Peyer's patch (tissue), 4 donors: ENCODE measurements at places on chromosomes 5 and 9. TPM values are rescaled to one million over a fixed set of nuclear protein-coding genes. Genes with fewer than 3 reads are reported as not detected.

ANKS6 gene
- total RNA-seq = 79.6 TPM

TTF1 gene
- 9.3 TPM for total RNA-seq

INSL6 gene
- total RNA-seq = not detected

TERT gene
- total RNA-seq = 6.6 TPM

IFNB1 gene
- not detected for total RNA-seq

FIBCD1 gene
- total RNA-seq = not detected

SLC6A7 gene
- total RNA-seq = 15.7 TPM

SLC4A9 gene
- 0.40 TPM for total RNA-seq

NIPAL4 gene
- total RNA-seq = not detected

OGN gene
- 9.7 TPM for total RNA-seq

TMC1 gene
- total RNA-seq = not detected

DNA sequence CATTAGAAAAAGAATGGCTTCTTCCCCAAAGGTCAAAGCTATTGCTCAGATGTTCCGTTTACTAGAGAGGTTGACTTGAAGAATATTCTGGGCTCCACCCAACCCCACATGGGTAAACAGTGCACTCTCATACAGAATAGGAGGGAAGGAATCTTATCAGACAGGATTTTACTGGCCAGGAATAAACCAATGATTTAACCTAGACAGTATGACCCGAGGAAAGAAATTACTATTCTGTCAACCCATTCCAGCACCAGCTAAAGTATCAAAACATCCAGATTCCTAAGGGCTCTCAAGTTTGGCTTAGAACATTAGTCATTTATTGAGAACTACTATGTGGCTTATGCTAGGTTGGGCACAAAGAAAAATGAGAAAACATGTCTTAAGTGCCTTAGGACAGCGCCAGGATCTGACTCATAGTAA is 493.6 kb upstream of the KLF4 start:
- H3K4me3 ChIP-seq = no peak overlapping the region
- no peaks in the 10 kb centered on the region for H3K36me3 ChIP-seq
- no peak for DNase-seq
- no peaks in the 10 kb centered on the region for H3K27me3 ChIP-seq

DNA sequence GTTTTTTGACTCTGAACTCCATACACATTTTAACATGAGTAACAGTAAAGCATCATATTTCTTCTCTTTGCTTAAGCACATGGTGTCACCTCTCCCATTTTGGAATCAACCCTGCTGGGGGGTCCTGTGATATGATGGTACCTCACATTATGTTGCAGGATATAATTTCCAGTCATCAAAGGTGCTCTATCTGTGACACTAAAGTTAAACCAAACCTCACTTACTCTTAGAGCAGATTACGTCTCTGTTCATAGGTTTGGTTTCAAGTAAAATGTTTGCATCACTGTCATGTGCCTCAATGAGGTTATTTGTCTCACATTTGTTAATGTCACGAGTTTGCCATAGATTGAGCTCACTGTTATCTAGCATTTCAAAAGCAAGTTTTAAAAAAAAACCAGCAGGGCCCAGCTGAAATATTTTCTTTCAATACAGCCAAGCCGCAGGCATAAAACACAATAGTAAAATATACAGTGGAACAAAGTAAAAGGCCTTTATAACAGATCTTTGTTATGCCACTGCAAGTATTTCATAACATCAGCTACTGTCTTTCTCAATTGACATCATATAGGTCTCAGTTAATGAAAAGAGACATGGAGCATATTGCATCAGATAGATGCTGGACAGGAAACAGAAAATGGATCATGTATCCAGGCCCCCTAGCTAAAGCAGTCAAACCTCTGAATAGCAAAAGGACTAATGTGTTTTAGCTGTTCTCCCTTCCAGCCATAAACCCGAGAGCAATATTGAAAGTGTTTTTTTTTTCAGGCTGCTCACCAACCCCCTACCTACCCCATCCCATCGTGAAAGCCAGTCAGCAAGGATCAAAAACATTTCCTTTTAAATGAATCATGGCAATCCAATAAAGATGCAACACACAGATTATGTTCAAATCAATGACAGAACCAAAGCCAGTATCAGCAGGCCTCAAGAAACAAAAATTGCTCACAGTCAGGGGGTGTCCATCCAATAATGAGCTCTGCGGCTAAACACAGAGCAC is 182.1 kb upstream of the ITGA1 start:
- no peak overlapping the region for H3K27ac ChIP-seq
- no peak for DNase-seq
- no peak overlapping the region for H3K4me3 ChIP-seq
- H3K36me3 ChIP-seq = no peaks in the 10 kb centered on the region

DNA sequence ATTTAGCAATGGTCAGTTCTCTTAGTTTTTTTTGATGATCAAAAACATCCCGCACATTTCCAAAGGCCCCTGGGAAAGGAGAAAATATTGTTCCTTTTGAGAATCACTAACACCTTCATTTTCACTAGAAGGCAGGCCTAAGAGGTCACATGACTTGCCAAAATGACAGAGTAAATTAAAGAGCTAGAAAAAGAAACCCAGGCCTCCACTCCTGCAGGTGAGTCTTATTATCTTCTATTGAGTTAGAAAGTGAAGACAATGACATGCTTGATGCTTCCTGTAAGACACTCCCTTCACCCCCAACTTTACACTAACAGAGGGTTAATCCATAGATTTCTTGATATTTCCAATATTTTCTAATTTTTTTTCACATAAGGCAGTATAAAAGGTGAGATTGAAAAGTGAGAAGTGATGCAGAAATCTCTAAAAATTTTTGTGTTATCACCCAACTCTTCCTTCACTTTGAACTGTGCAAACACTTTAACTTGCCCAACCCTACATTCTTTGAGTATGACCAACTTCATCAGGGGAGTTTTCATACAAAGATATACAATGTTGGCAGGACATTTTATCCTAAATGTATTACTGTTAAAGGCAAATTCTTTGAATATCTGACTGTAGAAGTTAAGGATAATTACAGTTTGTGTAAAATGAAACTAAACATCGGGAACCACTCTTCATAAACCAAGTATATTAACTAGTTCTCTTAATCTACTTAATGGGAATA is 57.1 kb downstream of the SUB1 start:
- DNase-seq = no peak
- H3K27ac ChIP-seq = no peak overlapping the region
- H3K27me3 ChIP-seq = no peaks in the 10 kb centered on the region

- no peaks in the 10 kb centered on the region for H3K36me3 ChIP-seq
- H3K4me1 ChIP-seq = no peaks in the 10 kb centered on the region
- no peak overlapping the region for H3K4me3 ChIP-seq
- H3K27ac ChIP-seq = no peak overlapping the region
- no peak for DNase-seq
These were observed 131.1 kb downstream of the ACTL7B start for GRCh38 chr9:108724652-108725051.

GRCh38 chr5:96563816-96564215 is 98.4 kb upstream of the CAST start:
- H3K4me3 ChIP-seq = no peak overlapping the region
- no peak overlapping the region for H3K27ac ChIP-seq

- no peak overlapping the region for H3K27ac ChIP-seq
- no peak for DNase-seq
- H3K27me3 ChIP-seq = no peaks in the 10 kb centered on the region
- H3K4me3 ChIP-seq = no peak overlapping the region
These were observed 18.9 kb upstream of the GPX8 start for GRCh38 chr5:55140908-55141665.

DNA sequence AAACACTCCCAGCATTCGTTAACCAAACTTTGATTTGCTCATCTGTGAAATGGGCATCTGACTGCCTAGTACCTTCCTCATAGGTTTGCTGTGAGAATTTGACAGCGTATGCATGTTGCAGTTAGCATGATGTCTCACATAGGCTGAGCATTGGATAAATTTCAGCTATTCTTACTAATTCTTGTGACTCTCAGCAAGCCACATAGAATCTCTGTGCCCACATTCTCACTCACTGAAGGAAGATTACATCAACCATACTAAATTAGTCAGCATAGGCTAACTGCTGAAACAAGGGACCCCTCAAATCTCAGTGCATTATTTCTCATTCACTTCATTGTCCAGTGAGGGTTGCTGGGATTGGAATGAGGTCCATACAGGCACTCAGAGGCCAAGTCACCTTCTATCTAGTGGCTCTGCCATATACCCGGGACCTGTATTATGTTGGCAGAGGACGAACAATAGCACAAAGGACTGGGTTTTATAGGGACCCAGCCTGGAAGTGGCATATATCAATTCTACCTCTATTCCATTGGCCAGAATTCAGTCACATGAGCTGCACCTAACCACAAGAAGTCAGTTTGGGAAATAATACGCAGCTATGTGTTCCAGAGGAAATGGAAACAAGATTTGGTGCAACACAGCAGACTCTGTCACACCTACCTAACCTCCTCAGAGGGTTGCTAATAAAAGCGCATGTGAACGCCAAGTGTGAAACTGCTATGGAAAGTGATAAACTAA is 4.2 kb upstream of the PTGER4 start:
- DNase-seq = no peak
- H3K27me3 ChIP-seq = no peaks in the 10 kb centered on the region
- H3K4me3 ChIP-seq = no peak overlapping the region
- H3K4me1 ChIP-seq = no peaks in the 10 kb centered on the region

DNA sequence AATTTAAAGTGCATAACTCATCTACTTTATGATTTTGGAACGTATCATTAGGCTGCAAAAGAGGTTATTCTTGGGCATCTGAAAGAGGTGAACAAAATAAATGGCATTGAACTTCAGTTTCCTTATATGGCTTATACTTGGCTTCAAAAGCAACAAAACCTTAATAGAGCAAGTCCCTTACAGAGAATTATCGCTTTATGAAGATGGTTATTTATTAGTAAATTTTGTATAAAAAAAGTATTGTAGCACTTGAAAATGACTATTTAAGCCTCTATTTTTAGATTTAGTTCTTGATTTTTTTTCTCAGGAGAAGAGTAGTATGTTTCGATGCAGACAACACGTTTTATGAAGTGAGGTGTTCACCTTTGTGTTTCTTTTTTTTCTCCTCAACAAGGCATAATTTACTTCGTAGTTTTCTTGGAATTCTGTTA is 2.0 kb downstream of the ERBIN start:
- peak overlapping the region; percentile 96 for H3K27ac ChIP-seq
- no peaks in the 10 kb centered on the region for H3K27me3 ChIP-seq
- DNase-seq = no peak
- no peaks in the 10 kb centered on the region for H3K36me3 ChIP-seq
- H3K4me3 ChIP-seq = peak overlapping the region; percentile 99
- H3K4me1 ChIP-seq = peaks cover 12% of the 10 kb centered on the region

- no peak for DNase-seq
- H3K4me1 ChIP-seq = no peaks in the 10 kb centered on the region
- H3K27me3 ChIP-seq = no peaks in the 10 kb centered on the region
- no peak overlapping the region for H3K27ac ChIP-seq
- H3K36me3 ChIP-seq = no peaks in the 10 kb centered on the region
These were observed 308.9 kb downstream of the MLLT3 start for GRCh38 chr9:20313415-20313814.

DNA sequence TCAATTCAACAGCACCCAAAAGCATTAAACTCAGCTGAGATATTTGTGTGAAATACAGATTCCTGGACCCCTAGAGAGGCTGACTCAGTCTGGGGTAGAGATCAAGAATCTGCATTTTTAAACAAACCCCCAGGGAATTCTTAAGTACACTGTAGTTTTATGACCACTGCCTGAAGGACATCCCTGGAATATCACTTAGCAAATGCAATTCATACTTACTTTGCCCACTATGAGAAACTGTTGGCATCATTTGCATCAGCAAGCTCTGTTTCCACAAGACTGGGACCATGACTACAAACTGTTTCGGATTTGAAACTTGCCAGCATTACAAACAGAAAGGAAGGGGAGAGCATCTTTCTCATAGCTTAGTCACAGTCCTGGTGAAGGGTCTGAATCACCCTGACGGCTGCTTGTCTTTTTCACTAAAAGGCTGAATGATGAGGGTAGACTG is 63.7 kb downstream of the MLLT3 start:
- DNase-seq = no peak
- no peaks in the 10 kb centered on the region for H3K36me3 ChIP-seq
- H3K4me3 ChIP-seq = no peak overlapping the region
- H3K27ac ChIP-seq = no peak overlapping the region
- peaks cover 33% of the 10 kb centered on the region for H3K4me1 ChIP-seq

- H3K4me3 ChIP-seq = no peak overlapping the region
- no peak overlapping the region for H3K27ac ChIP-seq
- H3K27me3 ChIP-seq = no peaks in the 10 kb centered on the region
- no peak for DNase-seq
These were observed 67.0 kb upstream of the TGFBR1 start for GRCh38 chr9:99037769-99038483.

GRCh38 chr5:82222597-82223574 is 55.3 kb downstream of the RPS23 start:
- no peak overlapping the region for H3K4me3 ChIP-seq
- no peaks in the 10 kb centered on the region for H3K27me3 ChIP-seq
- no peaks in the 10 kb centered on the region for H3K4me1 ChIP-seq

- no peaks in the 10 kb centered on the region for H3K27me3 ChIP-seq
- no peak for DNase-seq
- no peak overlapping the region for H3K27ac ChIP-seq
- H3K4me1 ChIP-seq = no peaks in the 10 kb centered on the region
These were observed 56.0 kb upstream of the UBTD2 start for GRCh38 chr5:172339264-172340180.

- no peaks in the 10 kb centered on the region for H3K27me3 ChIP-seq
- H3K36me3 ChIP-seq = no peaks in the 10 kb centered on the region
- no peak for DNase-seq
- H3K4me3 ChIP-seq = no peak overlapping the region
These were observed 196.6 kb downstream of the PLK2 start for GRCh38 chr5:58263296-58263695.

- H3K4me3 ChIP-seq = no peak overlapping the region
- H3K27me3 ChIP-seq = no peaks in the 10 kb centered on the region
- no peak overlapping the region for H3K27ac ChIP-seq
- no peaks in the 10 kb centered on the region for H3K36me3 ChIP-seq
- no peak for DNase-seq
These were observed 105.8 kb downstream of the ROR2 start for GRCh38 chr9:91844190-91844589.

DNA sequence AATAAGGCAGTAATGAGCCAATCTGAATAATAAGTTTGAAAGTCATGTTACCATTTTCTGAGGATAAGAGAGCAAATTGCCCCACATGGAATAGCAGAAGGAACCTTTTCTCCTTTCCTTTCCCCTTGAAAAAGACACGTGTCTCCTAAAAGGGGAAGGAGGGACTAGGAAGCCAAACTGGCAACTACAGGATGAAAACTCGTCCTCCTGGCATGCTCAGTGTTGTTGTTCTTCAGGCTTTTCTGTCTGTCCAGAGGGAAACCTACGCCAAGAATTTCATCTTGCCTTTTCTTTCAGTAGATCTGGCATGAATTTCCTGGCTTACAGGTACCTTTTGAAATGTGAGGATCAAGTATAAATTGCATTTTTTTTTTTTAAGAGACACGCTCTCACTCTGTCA is 355.9 kb upstream of the TLE4 start:
- H3K4me1 ChIP-seq = no peaks in the 10 kb centered on the region
- no peak overlapping the region for H3K4me3 ChIP-seq
- H3K27ac ChIP-seq = no peak overlapping the region
- no peaks in the 10 kb centered on the region for H3K27me3 ChIP-seq

GRCh38 chr9:7970681-7971330 is 171.2 kb upstream of the DMAC1 start:
- H3K36me3 ChIP-seq = no peaks in the 10 kb centered on the region
- H3K27ac ChIP-seq = no peak overlapping the region
- H3K27me3 ChIP-seq = no peaks in the 10 kb centered on the region
- no peak for DNase-seq
- no peaks in the 10 kb centered on the region for H3K4me1 ChIP-seq

GRCh38 chr5:113321276-113321675 is 113.5 kb downstream of the TSSK1B start:
- H3K27ac ChIP-seq = no peak overlapping the region
- H3K27me3 ChIP-seq = no peaks in the 10 kb centered on the region
- DNase-seq = no peak
- no peaks in the 10 kb centered on the region for H3K4me1 ChIP-seq
